NCI-H1105 (cell line): ENCODE measurements at places on chromosomes 5 and 9.

- DNase-seq: no peak
Observed at GRCh38 chr9:91560301-91560700, 136.7 kb upstream of the NFIL3 start.

DNA sequence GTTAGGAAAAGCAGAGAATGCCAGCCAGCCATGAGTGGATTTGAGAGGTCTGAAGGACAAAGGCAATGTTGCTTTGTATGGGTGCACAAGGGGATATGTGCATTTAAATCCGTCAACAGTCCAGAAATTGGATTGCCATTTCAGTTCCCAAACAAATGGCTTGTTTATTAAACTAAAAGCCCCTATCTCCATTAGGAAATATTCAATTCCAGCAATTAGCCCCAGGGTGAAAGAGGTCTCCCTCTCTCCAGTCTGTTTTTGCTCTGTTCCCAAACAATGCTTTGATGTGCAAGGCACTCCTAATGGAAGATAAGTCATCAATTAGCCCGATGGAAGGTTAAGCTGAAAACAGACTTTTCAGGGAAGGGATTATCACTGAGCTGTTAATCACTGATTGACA is 101.3 kb downstream of the C9orf152 start:
- DNase-seq: no peak

GRCh38 chr9:76654051-76654461 is 110.2 kb upstream of the PCA3 start:
- DNase-seq: no peak

DNA sequence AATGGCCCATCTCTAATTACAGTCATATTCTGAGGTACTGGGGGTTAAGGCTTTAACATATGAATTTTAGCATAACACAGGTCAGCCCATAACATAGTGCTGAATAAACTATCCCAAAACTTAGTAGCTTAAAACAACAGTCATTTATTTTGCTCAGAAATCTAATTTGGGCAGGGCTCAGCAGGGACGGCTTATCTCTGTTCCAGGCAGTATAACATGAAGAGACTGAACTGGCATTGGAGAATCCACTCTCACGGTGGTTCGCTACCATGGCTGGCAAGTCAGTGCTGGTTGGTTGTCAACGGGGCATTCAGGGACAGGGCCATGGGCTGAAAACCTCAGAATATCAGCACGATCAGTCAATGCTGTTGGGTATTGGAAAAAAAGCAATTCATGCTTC is 520.8 kb upstream of the DAP start:
- no peak for DNase-seq

GRCh38 chr5:124741711-124742496 is 4.5 kb downstream of the ZNF608 start:
- DNase-seq: no peak

DNA sequence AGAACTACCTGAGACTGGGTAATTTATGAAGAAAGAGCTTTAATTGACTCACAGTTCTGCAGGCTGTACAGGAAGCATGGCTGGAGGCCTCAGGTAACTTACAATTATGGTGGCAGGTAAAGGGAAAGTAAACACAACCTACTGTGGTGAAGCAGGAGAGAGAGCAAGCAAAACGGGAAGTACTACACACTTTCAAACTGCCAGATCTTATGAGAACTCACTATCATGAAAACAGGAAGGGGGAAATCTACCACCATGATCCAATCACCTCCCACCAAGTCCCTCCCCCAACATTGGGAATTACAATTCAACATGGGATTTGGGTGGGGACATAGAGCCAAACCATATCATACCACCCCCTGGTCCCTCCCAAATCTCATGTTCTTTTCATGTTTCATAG is 58.7 kb upstream of the GPR151 start:
- DNase-seq: no peak

DNA sequence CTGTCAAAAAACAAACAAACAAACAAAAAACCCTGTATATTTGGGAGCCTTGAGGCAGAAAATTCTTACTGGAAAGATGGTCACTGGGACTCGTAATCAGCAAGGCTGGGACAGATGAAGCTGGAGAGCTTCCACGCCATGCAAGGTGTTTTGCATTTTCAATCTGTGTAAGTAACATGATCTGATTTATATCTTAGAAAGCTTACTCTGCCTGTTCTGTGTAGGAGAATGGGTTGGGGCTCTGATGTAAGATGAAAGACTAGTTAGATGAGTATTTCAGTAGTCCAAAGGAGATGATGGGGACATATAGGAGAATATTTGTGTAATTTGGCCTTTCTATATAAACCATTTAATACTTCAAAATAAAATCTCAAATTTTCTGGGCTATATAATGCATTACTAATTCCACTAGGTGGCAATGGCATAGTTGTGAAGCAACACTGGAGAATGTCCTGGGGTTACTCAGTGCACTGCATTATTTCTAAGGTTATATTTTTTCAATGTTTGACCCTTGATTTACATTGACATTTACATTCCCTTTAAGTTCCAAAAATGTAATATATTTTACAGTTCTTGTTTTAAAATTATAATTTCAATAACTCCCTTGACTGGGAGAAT is 21.9 kb upstream of the FSD1L start:
- DNase-seq: peak; percentile 9

- DNase-seq: no peak
Observed at GRCh38 chr5:175461370-175461769, 17.0 kb upstream of the SFXN1 start.

DNA sequence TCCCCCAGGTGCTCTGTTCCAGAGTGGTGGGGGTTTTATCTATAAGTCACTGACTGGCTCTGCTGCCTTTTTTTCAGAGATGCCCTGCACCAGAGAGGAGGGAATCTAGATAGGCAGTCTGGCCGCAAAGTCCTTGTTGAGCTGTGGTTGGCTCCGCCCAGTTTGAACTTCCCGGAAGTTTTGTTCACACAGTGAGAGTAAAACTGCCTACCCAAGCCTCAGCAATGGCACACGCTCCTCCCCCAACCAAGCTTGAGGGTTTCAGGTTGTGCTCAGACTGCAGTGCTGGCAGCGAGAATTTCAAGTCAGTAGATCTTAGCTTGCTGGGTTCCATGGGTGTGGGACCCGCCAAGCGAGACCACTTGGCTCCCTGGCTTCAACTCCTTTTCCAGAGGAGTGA is 1428.6 kb downstream of the MAT2B start:
- DNase-seq: no peak

DNA sequence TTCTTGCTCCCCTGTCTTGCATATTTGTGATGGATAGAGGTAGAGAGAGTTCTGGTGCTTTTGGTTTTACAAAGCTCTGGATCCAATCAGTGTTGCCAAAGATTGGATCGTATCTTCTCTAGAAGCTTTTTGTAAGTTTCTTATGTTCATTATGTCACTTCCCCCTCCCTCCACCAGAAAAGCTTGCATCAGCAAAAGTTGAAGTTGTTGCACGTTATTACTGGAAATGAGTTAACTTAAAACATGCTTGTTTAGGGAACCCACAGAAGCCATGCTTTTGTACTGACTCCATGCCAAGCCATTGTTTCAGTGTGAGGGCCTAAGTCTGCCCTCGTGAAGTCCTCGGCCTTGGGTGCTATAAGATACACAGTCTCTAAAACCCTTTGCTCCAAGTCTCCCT is 186.5 kb downstream of the ERCC6L2 start:
- no peak for DNase-seq

GRCh38 chr5:68304421-68305052 is 89.0 kb downstream of the PIK3R1 start:
- DNase-seq: no peak

GRCh38 chr5:113081881-113082546 is 105.4 kb downstream of the DCP2 start:
- no peak for DNase-seq

DNA sequence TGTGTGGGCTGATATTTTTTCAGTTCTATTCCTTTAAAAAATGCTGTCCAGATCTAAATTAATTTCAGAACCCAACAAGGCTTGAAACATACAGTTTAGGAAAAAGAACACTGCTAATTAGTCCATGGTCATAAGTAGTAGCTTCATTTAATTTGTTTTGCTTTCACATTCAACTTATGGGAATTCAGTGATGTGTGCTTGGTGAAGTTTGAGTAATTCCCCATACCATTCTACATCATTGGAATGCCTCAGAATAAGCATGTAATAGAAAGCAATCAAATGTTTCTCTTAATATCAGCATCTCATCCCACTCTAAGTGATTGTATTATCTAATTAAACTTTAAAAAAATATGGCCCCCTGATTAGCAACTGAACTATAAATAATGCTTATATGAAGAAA is 2.7 kb downstream of the CNTLN start:
- DNase-seq: no peak

GRCh38 chr9:105963343-105964099 is 269.2 kb downstream of the TMEM38B start:
- no peak for DNase-seq
